CD4-positive, alpha-beta T cell treated with Interleukin-6 at 100 ng/mL for 8 hours (primary cell): ENCODE measurements at places on chromosomes 7 and 10.

DNA sequence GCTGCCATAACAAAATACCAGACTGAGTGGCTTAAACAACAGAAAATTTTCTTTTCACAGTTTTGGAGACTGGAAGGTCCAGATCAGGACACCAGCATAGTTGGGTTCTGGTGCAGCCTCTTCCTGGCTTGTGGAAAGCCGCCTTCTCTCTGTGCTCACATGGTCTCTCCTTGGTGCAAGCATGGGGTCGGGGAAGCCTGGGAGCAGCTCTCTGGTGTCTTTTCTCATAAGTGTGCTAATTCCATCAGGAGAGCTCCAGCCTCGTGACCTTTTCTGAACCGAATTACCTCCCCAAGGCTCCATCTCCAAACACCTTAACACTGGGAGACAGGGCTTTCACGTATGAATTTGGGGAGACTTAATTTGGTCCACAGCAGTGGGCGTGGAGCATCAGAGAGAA, 4.8 kb upstream of the GTPBP4 start:
- no peak for DNase-seq

DNA sequence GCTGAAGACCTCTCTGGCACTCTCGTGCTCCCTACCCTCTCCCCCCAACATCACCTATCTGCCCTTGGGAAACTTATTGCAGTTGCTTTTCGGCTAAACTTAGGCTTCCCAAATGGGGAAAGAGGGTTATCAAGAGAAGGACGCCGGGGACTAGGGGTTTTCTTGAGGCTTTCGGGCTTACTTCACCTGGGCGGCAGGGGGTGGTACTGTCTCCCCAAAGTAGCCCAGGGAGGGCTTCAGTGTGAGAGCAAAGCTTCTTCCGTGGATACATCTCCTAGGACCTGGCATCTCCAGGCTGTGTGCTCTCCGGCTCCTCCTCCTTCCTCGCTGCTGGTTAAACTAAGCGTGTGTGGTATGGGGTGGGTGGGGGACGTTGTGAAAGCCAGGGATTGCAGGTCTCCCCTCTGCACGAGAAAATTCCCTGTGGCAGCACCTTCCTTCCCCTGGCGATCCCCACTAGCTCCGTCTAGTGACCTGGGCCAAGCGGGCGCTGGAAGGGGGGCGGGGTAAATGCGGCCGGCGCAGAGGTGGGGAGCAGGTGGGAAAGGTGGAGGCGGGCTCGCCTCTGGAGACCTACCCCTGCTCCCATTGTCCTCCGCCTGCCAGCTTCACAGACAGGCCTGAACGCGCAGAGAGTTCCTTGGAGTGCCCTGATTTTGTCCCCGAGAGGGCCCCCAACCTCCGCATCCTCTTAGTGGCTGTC, 1.1 kb downstream of the PLXDC2 start:
- DNase-seq: no peak

DNA sequence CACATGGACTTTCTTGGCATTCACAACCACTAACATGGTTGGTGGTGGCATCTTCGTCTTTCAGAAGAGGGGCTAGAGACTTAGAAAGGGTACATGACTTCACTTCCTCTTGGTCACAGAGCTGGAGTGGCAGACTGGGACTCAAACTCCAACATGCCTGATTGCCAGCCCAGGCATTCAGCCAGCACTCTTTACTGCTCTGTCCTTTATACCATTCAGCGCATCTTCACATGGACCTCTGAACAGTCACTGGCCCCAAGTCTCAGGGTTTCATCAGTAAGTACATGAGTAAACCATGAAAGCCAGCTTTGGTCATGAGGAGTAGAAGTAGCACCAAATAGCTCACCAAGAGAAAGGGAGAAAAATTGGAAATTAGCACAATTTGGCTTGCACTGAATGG, 148.4 kb upstream of the KLF14 start:
- no peak for DNase-seq

DNA sequence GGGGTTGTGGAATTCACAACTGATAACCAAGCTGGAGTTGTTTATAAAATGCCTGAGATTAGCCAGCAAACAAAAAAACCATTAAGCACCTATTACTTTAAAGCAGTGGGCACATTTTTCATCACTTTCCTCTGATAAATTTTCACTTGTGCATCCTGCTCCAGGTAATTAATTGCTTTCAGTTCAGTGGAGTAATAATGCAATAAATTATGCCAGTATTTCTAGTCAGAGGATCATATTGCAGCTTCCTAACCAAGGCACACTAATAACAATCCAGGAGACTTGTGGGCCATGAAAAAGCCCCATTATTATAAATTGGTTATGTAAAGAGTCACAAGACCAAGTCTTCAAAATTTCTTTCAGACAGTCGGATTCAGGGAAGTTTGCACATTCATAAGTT, 193.2 kb downstream of the LRMDA start:
- DNase-seq: no peak

DNA sequence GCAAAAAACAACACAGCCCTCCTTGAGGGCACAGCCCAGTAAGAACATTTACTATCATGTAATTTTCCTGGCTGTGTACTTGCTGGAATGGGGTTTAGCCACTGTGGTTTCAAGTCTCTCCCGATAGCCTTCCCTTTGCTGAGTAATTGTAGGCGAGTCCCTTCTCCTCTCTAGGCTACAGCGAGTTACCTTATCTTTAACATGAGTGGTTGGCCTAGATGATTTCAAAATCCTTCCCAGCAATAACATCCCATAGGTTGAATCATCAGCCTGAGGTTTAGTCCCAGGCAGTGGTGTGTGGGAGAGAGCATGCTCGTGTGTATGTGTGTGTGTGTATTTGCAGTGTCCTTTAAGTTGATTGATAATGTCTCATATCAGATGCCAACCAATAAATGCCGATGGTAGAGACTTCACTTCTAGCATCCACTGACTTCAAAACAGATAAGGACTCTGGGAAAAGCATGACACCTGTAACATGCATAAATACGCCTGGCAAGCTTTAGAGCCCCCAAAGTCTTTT, 142.9 kb upstream of the ZMIZ1 start:
- DNase-seq: no peak
